ENCODE measurements at places on chromosomes 5 and 9.

DNA sequence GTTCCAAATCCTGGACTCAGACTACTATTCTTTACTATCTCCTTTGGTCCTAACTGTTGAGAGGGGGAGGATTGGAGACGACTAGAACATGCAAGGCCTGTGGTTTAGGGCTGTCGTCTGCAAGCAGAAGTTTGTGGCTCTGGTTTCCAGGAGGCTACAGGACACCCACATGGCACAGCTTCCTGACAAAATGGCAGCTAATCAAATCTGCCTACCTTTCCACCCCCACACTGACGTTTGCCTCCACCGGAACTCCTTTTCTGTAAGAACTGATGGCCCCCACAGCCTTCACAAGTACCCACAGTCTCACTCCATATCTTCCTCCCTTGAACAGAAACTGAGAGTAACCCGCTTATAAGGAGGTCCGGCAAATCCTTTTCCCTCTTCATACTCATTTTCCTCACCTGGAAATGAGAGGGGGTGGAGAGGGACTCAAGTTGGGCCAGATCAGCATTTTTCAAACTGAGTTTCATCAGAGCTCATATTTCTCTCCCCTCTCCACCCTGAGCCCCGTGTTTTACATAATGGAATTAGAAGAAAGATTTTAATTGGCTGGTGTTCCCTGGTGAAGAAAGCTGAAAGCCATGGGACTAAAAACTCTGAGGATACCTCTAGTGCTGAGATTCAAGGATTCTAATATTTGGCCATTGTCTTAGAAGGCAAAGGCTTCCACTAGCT lies 5.2 kb downstream of the SLC31A2 start:
- DNase-seq, result no peak

DNA sequence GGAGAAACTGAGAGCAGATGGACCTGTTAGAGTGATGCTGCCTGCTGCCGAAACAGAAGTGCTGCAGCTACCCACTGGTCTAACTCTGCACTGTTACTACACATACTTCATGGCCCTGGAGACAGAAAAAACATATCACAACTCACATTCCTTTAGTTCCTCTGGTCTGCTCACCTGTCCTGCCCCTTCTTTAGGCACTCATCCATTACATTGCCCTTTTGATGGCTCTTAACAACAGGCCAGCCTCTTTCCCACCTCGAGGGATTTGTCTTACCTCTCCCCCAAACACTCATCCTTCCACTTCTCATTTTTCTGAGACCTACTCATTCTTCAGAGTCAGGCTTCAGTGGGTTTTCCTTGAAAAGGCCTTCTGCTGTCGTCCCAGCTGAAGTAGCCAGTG lies 49.2 kb downstream of the KCTD16 start:
- DNase-seq, result no peak

- no peak for DNase-seq
Measured at GRCh38 chr5:17223367-17224185, 6.1 kb downstream of the BASP1 start.

DNA sequence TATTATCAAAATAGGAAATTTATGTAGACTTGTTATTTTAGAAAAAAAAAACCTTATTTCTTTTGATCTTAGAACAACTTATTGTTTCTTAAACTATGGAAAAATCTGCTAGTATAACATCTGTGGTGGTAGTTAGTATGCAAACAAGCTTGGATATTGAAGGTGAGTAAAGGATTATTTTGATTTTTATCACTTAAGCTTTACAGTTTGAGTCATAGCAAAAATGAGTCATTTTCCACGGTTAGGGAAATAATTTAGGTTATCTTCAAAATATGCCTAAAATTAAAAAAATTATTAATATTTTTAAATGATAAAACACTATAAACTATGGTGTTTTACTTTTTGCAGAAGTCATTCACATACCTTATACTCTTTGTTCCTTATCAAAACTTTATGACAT lies 107.2 kb upstream of the DHFR start:
- no peak for DNase-seq

DNA sequence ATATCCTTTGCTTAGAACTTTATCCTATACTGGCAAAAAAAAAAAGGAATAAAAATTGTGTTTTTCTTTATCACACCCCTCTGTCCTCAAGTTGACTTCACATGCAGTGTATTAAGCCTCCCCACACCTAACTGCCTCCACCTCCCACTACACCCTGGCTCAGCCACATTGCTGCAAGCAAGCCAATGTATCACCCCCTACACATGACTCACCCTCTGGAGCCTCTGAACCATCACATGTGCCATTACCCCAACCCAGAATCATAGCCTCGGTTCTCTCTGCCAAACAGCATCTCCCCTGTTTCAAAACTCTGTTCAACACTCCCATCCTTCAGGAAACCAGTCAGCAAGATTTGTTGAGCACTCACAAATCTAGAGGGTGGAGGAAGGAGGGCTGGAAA lies 209.0 kb downstream of the CWC27 start:
- no peak for DNase-seq

GRCh38 chr5:37121027-37121426 lies 128.1 kb downstream of the CPLANE1 start:
- no peak for DNase-seq

DNA sequence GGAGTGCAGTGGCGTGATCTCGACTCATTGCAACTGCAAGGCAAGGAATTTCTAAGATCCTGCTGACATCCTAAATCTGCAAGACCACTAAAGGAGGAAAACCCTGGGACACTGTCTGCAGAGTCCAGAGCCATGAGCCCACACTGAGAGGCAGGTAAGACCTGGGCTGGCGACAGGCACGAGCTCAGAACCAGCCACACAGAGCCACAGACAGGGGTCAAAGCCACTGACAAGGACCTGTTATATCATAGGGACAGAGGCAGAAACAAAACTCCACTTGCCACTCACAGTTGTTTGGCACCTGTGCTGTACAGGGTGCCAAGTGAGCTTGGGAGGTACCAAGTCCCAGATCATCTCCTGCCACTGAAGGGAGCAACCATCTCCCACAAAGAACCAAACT lies 34.2 kb downstream of the IPPK start:
- no peak for DNase-seq

- no peak for DNase-seq
Measured at GRCh38 chr9:35191105-35191504, 29.3 kb downstream of the UNC13B start.

- DNase-seq, result peak; percentile 58
Measured at GRCh38 chr5:112848116-112848811, 12.8 kb upstream of the SRP19 start.

Data from brain microvascular endothelial cell (primary cell).